ENCODE measurements at places on chromosomes 2 and 18.

DNA sequence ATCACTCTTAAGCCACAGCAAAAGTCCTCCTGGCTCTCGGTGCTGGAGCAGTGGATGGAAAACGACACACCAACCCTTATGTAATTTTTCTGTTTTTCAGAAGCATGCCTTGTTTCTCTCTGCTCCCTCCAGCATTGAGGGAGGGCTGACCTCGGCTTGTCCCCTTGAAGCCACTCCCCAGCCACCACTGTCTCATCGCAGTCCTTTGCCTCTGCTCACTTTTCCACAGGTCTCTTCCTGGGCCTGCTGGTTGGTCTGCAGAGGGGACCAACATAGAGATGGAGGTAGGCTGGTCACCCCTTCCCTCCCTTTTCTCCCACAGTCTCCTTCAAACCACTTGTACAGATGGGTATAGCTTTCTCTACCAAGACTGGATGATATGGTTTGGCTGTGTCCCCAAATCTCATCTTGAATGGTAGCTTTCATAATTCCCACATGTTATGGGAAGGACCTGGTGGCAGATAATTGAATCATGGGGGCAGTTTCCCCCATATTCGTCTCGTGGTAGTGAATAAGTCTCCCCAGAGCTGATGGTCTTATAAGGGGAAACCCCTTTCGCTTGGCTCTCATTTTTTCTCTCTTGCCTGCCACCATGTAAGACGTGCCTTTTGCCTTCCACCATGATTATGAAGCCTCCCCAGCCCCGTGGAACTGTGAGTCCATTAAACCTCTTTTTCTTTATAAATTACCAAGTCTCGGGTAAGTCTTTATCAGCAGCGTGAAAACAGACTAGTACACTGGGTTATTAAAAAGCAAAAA is 14.3 kb upstream of the RIOK3 start:
- DNase-seq = no peak

DNA sequence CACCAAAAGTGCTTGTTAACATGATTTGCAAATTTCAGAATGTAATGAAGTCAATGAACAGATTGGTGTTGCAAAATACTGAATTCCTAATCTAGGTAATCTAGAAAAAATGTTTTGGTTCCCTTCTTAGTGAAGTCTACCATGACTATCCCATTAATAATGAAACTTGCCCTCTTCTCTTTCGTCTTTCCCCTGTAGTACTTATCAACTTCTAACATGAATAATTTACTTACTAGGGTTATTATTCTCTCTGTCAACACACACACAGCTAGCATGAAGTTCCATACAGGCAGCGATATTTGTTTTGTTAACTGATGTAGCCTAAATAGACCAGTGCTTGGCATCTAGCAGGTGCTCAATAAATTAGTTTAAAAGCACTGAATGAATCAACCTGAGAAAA is 160.2 kb downstream of the NCK2 start:
- no peak for DNase-seq

GRCh38 chr2:187379869-187380268 is 68.2 kb downstream of the CALCRL start:
- no peak for DNase-seq

- DNase-seq = no peak
Measured at GRCh38 chr18:58605027-58606020, 23.6 kb downstream of the ALPK2 start.

GRCh38 chr18:13989199-13989598 is 73.9 kb upstream of the MC2R start:
- no peak for DNase-seq

DNA sequence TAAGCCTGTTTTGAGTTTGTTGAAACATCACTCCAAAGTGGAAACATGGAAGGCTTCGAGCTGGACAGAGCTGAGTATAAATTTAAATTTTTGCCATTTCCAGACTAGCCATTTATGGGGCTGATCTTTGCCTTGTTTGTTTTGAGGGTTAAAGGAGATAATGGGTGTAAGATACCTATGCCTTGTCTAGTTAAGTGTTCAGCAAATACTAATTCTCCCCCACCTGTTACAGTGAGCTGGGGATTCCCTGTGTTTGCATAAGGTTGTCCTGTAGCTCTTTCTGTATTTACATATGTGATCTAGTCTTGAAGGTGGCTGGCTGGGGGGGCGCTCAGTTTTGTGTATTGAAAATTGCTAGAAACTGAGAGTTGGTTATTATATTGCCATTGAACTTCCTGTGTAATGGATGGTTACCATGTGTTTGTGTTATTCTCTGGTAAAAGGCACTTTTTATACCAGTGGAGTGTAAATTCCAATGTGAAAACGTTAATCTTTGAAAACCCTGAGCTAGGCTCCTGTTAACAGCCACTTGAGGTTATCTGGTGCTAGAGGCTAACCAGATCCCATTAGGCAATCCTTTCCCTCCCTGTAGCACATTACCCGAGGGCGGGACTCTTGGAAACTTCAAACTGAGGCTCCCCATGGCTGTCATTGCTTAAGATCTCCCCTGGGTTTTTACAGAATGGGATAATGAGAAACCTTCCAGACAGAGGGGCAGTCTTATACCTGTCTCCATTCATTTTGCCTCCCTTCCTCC is 26.7 kb downstream of the TANC1 start:
- DNase-seq = no peak

DNA sequence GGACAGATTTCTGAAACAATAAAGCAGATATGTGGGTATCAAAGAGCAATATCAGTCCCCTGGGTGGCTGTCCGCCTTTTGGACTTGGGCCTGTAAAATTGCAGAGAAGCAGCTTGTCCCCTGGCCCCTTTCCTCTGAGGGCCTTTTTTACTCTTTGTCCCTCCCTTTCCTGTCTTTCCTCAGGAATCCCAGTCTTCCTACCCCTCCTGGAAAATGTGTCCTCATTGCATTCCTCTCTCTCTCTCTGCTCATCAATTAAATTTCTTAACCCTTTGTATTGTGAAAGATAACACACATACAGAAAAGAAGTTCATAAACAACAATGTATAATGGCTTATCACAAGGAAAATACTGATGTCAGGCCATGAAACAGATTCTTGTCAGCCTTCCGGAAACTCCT is 3.0 kb upstream of the GRB14 start:
- no peak for DNase-seq

GRCh38 chr2:48284621-48285212 is 245.2 kb upstream of the STON1 start:
- DNase-seq = no peak

- DNase-seq = no peak
Measured at GRCh38 chr2:18047213-18047611, 168.7 kb downstream of the KCNS3 start.

- DNase-seq = no peak
Measured at GRCh38 chr2:156156580-156156979, 175.9 kb downstream of the NR4A2 start.

- DNase-seq = no peak
Measured at GRCh38 chr18:3029215-3029952, 16.4 kb upstream of the LPIN2 start.

- no peak for DNase-seq
Measured at GRCh38 chr2:138015494-138015893, 51.2 kb downstream of the HNMT start.

DNA sequence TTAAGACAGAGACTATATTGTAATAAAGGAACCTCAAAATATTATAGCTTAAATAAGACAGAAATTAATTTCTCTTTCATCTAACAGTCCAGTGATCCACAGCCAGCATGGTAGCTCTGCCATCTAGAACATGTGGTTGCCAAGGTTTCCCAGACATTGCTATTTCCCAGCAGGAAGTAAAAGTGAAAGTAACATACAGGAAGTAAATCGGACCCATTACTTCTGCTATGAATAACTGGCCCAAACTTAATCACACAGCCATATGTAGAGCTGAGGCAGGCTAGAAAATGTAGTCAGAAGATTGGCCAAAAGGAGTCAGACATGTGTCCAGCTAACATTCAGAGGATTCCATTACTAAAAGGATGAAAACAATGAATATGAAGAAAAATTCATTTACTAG is 71.0 kb downstream of the NOL4 start:
- no peak for DNase-seq

DNA sequence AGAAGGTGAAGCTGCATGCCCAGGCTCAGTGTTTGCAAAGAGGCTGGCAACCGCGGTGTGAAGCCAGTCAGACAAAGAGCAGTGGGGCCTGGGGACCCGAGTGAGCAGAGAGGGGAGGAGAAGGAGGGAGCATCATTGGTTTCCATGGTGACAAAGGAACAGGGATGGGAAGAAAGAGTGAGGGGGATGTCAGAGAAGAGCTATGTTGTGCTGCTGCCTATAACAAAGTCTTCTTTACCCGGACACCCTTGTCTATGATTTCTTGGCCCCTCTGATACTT is 14.5 kb downstream of the TMEM247 start:
- DNase-seq = no peak

- no peak for DNase-seq
Measured at GRCh38 chr2:216714376-216714775, 19.0 kb upstream of the IGFBP5 start.

DNA sequence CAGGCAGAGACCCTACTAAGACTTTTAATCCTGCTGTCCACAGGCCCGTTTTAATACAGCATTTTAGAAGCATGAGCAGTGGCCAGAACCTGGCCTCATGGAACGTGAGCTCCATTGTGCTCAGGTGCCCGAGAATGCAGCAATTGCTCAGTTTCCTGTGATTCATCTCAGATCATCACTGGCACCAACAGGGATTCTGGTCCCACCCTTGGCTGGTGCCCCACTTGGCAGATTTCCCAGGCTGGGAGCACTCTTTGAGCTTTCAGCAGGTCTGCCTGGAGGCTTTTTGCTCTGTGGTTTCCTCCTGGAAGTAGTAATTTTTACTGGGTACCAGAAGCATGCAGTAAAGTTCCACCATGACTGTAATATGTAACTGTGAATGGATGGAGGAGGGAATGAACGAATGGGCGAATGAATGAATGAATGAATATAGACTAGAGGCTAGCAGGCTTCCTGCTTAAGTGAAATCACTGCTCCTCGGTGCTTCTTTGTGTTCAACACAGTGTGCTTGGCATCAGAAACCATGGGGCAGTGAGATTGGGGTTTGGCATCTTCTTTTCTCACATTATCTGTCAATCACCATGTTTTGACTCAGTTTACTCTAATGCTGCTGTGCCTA is 312.9 kb downstream of the PRKCE start:
- no peak for DNase-seq

DNA sequence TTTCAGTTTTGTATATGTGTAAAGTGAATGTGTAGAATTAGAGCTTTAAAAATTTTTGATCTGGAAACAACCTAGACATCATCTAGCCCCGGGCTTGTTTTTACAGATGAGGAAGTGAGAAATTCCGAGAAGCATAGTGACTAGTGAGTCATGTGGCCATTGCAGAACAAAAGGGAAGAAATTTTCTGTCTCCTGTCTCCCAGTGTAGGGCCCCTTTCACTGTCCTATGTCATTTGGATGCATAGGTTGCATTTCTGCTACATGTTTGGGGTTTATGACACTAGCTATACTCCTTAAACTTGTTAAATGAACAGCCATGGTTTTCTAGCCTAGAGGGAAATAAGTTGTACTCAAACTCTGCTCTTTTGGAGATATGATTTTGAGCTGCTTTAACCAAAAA is 84.6 kb downstream of the PLCL1 start:
- peak; percentile 42 for DNase-seq

DNA sequence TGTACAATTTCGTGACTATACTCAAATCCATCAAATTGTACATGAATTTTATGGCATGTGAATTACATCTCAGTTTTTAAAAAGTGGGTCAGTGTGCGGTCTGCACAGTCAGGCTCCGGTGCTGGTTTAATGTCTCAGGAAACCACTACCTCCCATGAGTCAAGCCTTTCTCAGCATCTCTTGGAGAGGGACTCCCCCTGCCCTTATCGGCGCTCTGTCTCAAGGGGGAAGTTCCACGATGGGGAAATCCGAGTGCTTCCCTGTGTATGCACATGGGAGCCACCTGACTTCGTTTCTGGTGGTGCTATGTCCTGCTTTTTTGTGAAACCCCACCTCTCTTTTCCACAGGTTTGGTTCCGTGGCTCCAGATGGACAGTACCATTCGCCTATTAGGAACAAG is 72.5 kb downstream of the ACOXL start:
- no peak for DNase-seq

GRCh38 chr18:72895548-72895947 is 27.8 kb upstream of the NETO1 start:
- no peak for DNase-seq

- no peak for DNase-seq
Measured at GRCh38 chr2:212649646-212650045, 111.0 kb upstream of the ERBB4 start.

GRCh38 chr18:77321823-77322805 is 72.5 kb downstream of the GALR1 start:
- no peak for DNase-seq

DNA sequence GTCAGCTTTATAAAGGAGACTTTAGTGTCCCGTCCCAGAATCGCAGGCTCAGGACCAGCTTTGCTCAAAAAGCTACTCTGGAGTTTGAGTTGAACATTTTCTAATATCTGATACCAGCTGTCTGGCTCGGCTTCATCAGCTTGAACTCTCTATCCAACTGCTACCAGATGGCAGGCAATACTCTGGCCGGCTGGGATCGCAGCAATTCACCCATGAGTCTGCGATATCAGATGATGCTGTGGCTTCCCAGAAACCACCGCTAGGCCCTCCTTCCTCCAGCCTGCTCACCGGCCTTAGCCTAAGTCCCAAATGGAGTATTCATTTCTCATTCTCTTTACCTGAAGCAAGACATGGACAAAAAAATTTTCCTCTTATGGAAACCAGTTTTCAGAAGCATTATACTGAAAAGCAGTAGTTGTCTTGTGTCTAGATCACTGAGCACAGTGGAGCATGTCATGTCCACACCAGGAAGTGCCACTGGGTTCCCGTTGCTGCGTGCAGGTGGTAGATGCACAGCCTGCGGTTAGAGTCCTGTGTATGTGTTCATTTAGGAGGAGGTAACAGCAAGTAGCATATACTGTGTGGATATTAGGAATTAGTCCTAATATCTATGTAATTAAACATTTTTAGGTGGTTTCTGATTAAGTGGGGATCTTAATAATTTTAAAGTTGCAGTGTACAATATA is 162.0 kb upstream of the SOX11 start:
- no peak for DNase-seq

DNA sequence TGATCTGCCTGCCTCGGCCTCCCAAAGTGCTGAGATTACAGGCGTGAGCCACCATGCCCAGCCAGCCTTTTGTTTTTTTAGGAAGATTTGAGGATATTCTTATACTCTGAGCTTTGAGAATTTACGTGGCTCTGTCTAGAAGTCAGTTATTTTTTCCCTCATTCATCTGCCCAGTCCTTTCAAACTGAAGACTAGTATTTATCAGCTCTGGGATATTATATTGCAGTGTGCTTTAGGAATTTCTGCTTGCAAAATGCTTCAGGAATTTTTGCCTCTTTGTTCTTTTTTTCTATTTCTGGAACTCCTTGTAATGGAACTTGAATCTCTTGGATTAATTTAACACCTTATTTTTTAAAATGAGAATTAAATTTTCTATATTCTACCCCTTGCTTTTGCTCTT is 22.6 kb downstream of the ACSL3 start:
- no peak for DNase-seq
